ENCODE measurements at places on chromosomes 1 and 21.

GRCh38 chr1:63379583-63379982, 12.2 kb downstream of the ALG6 start:
- DNase-seq: no peak

DNA sequence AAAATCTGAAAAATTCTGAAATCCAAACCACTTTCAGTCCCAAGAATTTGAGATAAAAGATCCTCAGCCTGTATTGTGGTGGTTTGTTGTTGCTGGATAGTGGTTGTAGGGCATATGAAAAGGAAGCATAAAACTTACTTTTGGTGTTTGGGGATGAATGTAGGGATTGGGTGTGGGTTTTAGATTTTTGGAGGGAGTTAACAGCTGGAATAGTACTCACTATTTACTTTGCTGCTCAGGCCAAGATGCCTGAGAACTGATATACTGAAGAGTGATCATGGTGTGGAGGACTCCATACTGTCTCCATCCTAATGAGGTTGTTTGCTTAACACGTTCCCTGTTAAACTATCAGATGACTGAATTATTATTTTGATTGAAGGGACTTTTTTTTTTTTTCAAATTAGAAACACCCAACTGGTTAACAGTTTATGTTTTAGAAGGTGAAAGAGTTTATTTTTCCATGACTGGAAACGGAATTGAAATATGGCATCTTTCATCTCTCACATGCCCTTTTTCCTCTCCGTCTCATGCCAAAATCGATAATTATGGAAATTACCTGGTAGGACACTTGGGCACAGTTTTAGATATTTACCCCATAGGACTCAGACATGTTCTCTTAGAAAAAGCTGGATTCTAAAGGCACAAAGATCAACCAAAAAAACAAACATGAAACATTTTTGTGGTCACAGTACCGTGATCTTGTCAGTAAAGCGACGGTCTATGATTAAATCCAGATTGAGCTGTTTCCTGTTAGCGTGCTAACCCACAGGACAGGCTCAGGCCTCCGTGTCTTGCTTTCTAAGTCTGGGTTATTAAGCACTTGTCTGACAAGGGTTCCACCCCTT, 37.3 kb downstream of the RGL1 start:
- DNase-seq: peak; percentile 12

DNA sequence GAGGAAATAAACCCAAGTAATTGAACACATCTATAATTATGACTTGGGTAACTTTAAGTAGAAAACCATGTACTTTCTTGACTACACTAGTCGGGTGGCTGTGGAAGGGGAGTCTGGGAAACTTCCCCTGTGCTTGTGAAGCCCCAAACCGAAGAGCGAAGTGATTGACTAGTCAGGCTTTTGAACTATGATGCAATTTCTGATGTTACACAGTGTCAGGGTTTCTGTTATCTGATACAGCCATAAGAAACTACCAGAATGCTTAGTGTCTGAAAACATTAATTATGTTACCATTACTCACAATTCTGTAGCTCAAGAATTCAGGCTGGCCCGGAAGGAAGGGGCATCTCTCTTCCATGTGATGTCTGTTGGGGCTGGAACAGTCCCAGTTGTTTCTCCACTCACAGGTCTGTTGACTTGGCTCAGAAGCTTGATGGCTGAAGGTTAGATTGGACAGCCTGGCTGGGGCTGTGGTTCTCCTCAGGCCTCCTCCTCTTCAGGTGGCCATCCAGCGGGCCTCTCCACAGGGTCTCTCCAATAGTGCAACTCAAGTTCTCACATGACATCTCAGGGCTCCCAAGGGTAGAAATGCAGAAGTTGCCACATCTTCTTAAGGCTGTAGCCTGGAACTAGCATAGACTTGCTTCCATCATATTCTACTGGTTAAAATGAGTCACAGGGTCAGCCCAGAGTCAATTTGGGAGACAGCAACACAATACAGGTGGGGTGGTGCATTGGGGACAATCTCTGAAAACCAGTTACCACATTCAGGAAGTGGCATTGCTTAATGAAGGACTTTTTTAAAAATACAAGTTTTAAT, 8.3 kb upstream of the C8B start:
- DNase-seq: no peak

GRCh38 chr1:207703712-207704111, 48.1 kb upstream of the CD46 start:
- no peak for DNase-seq
